ENCODE measurements at places on chromosomes 5 and 9. TPM values are rescaled to one million over a fixed set of nuclear protein-coding genes. Genes with fewer than 3 reads are reported as not detected.

SPATA31A1 gene
- not detected for total RNA-seq

ADRA1B gene
- 0.43 TPM for total RNA-seq

STING1 gene
- 25.9 TPM for total RNA-seq

GABRB2 gene
- total RNA-seq = under 0.01 TPM

ZCCHC10 gene
- total RNA-seq = 11.0 TPM

GAS1 gene
- total RNA-seq = 136 TPM

GPR151 gene
- not detected for total RNA-seq

CCT5 gene
- 425 TPM for total RNA-seq

PCDHGA5 gene
- total RNA-seq = 1.9 TPM

PCDHB2 gene
- total RNA-seq = 0.32 TPM

TNFAIP8 gene
- total RNA-seq = 12.1 TPM

IRX2 gene
- total RNA-seq = 3.0 TPM

EPB41L4A gene
- total RNA-seq = 0.64 TPM
